ENCODE measurements at places on chromosomes 6 and 20.

DNA sequence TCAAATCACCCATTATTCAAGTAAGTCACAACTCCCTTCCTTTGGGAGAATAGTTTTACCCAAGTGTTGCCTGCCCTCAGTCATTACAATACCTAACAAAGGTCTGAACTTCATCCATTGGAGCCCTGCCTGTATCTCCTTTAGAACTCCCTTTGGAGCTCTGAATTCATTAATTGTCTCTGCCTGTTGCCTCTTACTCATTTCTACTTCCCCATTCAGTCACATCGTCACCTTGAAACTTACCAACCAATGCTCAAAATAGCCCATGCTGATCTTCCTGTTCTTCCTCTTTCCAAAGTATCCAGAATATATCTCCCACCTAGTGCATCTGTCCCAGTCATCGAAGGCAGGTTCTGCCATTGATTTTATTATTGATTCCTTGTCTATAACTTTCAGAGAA lies 120.7 kb upstream of the ADGRF1 start:
- no peak overlapping the region for H3K4me3 ChIP-seq
- DNase-seq, result no peak
- no peaks in the 10 kb centered on the region for H3K36me3 ChIP-seq
- no peaks in the 10 kb centered on the region for H3K27me3 ChIP-seq

- no peaks in the 10 kb centered on the region for H3K36me3 ChIP-seq
- no peak overlapping the region for H3K4me3 ChIP-seq
- no peaks in the 10 kb centered on the region for H3K4me1 ChIP-seq
- H3K27ac ChIP-seq, result no peak overlapping the region
- H3K27me3 ChIP-seq, result no peaks in the 10 kb centered on the region
These were observed 15.5 kb downstream of the RTF2 start for GRCh38 chr20:56483970-56484369.

DNA sequence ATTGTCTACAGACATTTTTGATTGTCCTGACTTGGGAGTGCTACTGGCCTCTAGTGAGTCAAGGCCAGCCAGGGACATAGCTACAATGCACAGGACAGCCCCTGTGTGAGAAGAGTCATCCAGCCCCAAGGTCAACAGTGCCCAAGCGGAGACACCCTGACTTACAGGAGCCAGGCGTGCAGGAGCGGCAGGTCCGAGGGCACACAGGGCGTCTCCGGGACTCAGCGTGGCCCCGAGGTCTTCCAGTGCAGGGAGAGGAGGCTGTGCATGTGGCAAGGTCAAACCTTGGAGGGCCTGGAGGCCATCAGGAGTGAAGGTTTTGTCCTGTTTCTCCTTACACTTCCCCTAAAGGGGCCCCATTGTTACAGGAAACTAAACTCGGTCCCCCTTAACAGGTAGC lies 41.3 kb upstream of the QKI start:
- H3K27me3 ChIP-seq, result no peaks in the 10 kb centered on the region
- no peak overlapping the region for H3K4me3 ChIP-seq
- H3K36me3 ChIP-seq, result no peaks in the 10 kb centered on the region
- DNase-seq, result no peak
- peaks cover 3% of the 10 kb centered on the region for H3K4me1 ChIP-seq

DNA sequence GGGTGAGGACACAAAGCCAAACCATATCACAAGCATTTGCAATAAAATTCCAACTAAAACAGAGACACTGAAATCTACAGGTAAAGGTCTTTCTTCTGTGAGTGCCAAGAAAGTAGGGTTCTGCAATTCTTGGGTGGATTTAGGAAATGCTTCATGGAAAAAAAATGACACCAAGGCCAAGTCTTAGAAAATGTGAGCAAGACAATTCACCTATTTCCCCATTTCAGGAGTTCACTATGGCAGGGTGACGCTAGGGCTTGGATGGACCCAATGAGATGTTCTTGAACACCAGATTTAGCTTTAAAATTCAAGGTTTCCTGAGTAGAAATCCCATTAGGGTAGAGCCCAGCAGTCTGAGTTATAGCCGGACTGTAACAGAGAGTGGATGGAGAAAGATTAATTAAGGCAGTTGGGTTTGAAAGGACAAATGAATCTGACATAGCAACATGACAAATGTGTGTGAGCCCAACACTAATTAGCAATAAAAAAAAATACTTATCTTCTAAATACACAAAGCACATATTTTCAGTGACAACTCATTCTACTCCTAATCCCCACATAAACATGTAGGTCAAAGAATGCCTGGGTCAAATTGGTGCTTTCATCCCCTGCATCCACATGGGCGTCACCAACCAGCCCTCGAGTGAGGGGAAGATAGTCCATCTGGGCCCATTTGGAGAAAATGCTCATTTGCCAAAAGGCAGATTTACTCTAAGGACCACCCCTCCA lies 180.4 kb upstream of the JARID2 start:
- H3K4me1 ChIP-seq, result peaks cover 5% of the 10 kb centered on the region
- DNase-seq, result no peak
- no peaks in the 10 kb centered on the region for H3K27me3 ChIP-seq
- no peaks in the 10 kb centered on the region for H3K36me3 ChIP-seq

GRCh38 chr20:60100780-60101179 lies 142.6 kb downstream of the CDH26 start:
- no peak overlapping the region for H3K27ac ChIP-seq
- no peak for DNase-seq
- peaks cover 13% of the 10 kb centered on the region for H3K4me1 ChIP-seq
- H3K4me3 ChIP-seq, result no peak overlapping the region
- no peaks in the 10 kb centered on the region for H3K36me3 ChIP-seq

DNA sequence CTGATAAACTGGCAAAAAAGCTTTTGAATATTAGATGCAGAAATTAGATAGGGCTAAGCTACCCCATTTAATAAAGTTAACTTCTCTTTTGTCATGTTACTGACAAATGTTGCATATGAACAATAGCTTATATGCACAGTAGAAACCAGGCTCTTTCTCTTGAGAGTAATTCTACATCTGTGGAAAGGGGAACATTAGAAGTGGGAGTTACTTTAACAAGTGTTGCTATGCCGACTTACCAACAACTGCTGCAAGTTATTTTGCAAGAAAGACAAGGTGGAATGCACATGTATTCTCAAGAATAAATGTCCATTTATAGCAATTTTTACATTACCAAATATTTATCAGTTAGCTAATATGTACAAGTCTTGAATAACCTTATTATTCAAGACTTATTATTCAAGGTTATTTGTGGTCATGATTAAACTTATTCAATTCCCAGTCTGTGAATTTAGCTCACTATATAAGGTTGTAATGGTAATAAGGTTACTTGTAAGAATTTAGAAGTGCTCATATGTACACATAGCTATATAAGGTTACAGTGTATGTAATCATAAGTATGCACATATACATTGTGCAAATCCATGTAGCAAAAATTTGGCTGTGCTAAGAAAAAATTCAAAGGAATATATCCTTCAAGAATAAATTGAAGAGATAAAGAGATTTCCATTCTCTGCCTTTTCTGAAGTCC lies 38.3 kb downstream of the ADGRG6 start:
- no peaks in the 10 kb centered on the region for H3K36me3 ChIP-seq
- H3K27ac ChIP-seq, result no peak overlapping the region
- DNase-seq, result no peak
- no peaks in the 10 kb centered on the region for H3K4me1 ChIP-seq
- no peaks in the 10 kb centered on the region for H3K27me3 ChIP-seq

DNA sequence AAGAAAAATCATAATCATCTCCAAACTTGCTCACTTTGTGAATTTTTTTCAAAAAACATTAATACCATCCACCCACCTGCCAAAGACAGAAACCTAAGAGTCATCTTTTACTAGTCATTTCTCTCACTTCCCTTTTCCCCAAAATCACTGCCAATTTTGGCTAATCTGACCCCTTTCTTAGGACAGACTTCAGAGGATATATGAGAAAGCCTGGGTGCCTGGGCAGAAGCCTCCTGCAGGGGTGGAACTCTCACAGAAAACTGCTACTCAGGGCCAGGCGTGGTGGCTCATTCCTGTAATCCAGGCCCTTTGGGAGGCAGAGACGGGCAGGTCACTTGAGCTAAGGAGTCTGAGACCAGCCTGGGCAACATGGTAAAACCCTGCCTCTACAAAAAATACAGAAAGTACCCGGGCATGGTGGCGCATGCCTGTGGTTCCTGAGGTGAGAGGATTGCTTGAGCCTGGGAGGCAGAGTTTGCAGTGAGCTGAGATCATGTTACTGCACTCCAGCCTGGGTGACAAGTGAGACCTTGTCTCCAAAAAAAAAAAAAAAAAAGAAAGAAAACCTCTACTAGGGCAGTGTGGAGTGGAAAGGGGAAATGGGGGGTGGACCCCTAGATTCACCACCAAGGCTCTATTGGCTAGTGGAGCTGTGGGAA lies 3.8 kb downstream of the DEK start:
- H3K27me3 ChIP-seq, result no peaks in the 10 kb centered on the region
- H3K36me3 ChIP-seq, result peaks cover 38% of the 10 kb centered on the region

- DNase-seq, result no peak
- no peak overlapping the region for H3K4me3 ChIP-seq
- H3K27me3 ChIP-seq, result no peaks in the 10 kb centered on the region
These were observed 30.5 kb upstream of the ADGRF1 start for GRCh38 chr6:47072667-47073066.

- peaks cover 8% of the 10 kb centered on the region for H3K36me3 ChIP-seq
- H3K27me3 ChIP-seq, result no peaks in the 10 kb centered on the region
These were observed 140.1 kb downstream of the NRN1 start for GRCh38 chr6:5866547-5867051.

GRCh38 chr6:61894536-61894935 lies 391.5 kb downstream of the KHDRBS2 start:
- no peak overlapping the region for H3K27ac ChIP-seq
- no peak overlapping the region for H3K4me3 ChIP-seq
- H3K36me3 ChIP-seq, result no peaks in the 10 kb centered on the region
- H3K27me3 ChIP-seq, result no peaks in the 10 kb centered on the region

DNA sequence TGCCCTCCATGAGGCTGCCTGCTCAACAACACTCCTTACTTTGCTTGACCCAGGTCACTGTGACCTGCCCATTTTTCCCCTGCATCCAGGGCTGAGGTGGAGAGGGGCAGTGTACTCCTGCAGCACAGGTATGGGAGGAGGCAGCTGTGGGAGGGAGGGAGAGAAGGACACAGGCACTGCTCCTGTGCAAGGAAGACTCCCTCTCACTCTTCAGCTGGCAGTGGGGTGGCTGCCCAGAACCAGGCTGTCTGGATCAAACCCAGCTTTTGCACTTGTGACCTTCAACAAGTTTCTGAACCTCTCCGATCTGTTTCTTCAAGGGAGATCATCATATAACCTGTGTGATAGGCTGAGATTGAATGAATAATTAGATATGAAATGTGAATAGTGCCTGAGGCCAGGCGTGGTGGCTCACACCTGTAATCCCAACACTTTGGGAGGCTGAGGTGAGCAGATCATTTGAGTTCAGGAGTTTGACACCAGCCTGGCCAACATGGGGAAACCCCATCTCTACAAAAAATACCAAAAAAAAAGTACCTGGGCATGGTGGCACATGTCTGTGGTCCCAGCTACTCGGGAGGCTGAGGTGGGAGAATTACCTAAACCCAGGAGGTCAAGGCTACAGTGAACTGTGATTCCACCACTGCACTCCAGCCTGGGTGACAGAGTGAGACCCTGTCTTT lies 14.1 kb downstream of the TGIF2 start:
- DNase-seq, result no peak
- peaks cover 8% of the 10 kb centered on the region for H3K4me1 ChIP-seq
- no peak overlapping the region for H3K4me3 ChIP-seq
- H3K27ac ChIP-seq, result no peak overlapping the region

DNA sequence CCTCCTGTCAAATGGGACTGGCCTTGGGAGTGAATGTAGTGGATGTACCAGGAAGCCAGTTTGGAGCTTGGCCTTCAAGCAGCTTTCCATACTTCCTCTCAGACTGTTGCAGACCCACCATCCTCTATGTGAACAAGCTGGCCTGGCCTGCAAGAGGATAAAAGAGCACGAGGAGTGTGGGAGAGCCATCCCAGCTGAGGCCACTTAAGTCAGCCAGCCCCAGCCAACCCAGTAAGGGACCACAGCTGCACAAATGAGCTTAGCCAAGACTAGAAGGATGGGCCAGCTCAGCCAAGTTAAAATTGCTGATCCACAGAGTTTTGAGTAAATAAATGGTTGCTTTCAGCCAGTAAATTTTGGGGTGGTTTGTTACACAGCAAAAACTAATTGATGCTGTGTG lies 156.9 kb upstream of the SOX4 start:
- no peak for DNase-seq
- H3K36me3 ChIP-seq, result no peaks in the 10 kb centered on the region
- no peaks in the 10 kb centered on the region for H3K4me1 ChIP-seq
- no peaks in the 10 kb centered on the region for H3K27me3 ChIP-seq
- no peak overlapping the region for H3K4me3 ChIP-seq

DNA sequence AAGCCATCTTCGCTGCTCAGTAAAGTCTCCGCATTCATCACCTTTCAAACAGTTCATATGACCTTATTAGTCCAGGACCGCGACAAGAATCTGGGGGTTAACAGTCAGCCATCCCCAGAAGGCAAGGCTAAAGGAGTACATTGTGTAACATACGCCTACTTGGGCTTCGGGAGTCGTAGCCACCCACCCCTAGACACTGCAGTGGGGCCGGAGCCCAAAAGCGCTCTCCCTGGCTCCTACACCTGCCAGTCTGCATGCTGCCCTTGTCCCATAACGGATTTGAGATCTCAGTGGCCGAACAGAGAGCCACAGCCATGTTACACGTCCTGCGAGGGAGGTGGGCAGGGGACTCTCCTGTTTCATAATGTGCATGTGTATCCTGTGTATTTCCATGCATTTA lies 1405.5 kb downstream of the GRIK2 start:
- no peak overlapping the region for H3K27ac ChIP-seq
- H3K27me3 ChIP-seq, result no peaks in the 10 kb centered on the region
- H3K4me3 ChIP-seq, result peak overlapping the region; percentile 58
- no peaks in the 10 kb centered on the region for H3K4me1 ChIP-seq

DNA sequence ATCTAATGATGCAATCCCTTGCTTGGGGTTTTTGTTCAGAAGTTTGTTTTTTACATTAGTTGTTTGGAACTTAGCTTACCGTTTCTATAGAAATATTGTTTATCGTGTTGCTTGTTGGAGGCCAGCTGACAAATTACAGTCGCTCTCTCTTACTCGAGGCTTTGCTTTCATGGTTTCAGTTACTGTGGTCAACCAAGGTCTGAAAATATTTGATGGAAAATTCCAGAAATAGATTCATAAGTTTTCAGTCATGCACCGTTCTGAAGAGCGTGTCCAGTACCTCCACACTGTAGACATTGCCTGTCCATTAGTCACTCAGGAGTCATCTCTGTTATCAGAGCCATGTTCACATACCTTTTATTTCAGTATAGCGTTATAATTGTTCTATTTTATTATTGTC lies 47.9 kb downstream of the DEK start:
- no peaks in the 10 kb centered on the region for H3K4me1 ChIP-seq
- peaks cover 2% of the 10 kb centered on the region for H3K36me3 ChIP-seq
- H3K27ac ChIP-seq, result no peak overlapping the region
- DNase-seq, result no peak
- H3K27me3 ChIP-seq, result no peaks in the 10 kb centered on the region
- no peak overlapping the region for H3K4me3 ChIP-seq

- no peaks in the 10 kb centered on the region for H3K4me1 ChIP-seq
- H3K36me3 ChIP-seq, result no peaks in the 10 kb centered on the region
- H3K27ac ChIP-seq, result no peak overlapping the region
- no peak for DNase-seq
- no peaks in the 10 kb centered on the region for H3K27me3 ChIP-seq
These were observed 70.5 kb upstream of the TNFRSF21 start for GRCh38 chr6:47380251-47380650.

- no peak for DNase-seq
- H3K4me1 ChIP-seq, result peaks cover 16% of the 10 kb centered on the region
- H3K27me3 ChIP-seq, result peaks cover 74% of the 10 kb centered on the region
- no peak overlapping the region for H3K4me3 ChIP-seq
These were observed 4.3 kb downstream of the EYA4 start for GRCh38 chr6:133245422-133245903.

- no peak overlapping the region for H3K27ac ChIP-seq
- H3K4me1 ChIP-seq, result no peaks in the 10 kb centered on the region
- no peaks in the 10 kb centered on the region for H3K36me3 ChIP-seq
These were observed 191.1 kb downstream of the TAF4 start for GRCh38 chr20:61874421-61875068.
